ENCODE measurements at places on chromosomes 7 and 10. TPM values are rescaled to one million over a fixed set of nuclear protein-coding genes. Genes with fewer than 3 reads are reported as not detected.
A peak's percentile ranks its signal among the peaks of the same experiment; 100 is the strongest.

DNA sequence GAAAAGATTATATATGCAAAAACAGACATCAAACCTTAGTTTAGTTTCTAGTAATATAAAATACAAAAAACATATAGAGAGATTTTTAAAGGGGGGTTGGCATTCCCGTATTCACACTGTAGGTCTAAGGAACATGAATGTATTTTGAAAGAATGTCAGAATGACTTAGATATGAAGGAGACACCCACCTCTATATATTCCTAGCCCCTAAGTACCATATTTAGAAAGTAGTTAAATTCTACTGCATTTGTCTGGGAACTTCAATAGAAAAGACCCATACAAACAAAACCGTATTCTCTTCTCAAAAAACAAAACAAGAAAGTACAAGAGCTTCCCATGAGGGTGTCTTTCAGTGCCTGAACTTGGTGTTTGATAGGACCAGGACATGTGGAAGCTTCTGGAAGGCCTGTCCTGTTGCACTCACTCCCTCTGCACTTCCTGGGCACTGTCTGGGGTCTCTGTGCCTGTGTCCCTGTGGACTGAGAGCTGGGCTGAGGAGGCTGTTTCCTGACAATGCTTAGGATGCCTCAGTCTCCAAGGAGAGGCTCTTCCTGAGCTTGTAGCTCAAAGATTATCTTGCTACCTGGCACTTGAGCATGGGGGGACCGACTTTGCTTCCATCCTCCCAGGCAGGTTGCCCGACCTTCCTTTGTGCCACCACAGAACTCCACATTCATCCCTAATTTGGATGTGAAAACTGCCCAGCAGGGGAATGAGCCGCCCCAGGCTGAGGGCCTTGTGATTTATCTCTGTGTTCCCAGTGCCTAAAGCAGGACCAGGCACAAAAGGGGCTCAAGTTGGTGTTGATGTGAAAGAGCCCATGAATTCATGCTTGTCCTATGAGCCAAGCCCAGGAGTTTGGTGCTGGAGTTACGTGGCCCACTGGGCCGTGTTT is 44.4 kb upstream of the KLF6 start:
- DNase-seq: no peak

GRCh38 chr7:20964281-20964918 is 177.7 kb upstream of the SP8 start:
- DNase-seq: no peak

- peak; percentile 52 for DNase-seq
These were observed 56.3 kb downstream of the SFMBT2 start for GRCh38 chr10:7354330-7355047.

- DNase-seq: no peak
These were observed 70.0 kb downstream of the DOCK1 start for GRCh38 chr10:126975221-126975620.

DNA sequence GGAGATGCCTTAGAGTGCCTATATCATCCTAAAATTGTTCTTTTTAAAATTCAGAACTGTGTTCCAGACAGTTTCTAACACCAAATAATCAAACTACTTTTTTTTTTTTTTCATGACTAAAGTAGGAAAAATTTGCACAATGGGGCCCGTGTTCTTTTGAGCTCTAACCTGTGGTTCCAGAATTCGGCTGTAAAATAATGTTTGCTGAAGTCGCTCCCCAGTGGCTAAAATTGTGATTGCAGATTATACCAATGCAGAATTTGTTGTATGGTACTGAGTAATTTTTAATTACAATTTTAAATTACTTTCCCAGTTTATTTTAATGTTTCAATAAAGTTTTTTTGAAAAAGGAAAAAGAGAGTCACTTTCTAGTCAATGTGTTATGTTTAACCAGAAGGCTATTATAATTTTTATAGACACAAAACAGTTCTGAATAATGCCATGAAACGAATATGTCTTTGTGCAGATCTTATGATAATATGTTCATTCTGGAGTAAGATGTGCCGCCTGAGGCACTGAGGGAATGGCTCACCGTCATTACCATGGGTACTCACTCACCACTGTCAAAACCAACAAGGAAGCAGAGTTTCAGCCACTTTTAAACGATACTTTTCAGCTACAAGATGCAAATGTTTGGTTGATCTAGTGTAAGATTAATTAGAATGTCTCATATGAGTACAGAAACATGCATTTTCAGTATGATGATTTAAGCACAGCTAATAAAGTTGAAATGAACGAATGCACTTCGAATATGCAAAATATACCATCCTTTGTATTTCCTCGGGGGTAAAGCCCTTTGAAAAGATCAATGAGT is 173.6 kb downstream of the PRKCQ start:
- no peak for DNase-seq

DNA sequence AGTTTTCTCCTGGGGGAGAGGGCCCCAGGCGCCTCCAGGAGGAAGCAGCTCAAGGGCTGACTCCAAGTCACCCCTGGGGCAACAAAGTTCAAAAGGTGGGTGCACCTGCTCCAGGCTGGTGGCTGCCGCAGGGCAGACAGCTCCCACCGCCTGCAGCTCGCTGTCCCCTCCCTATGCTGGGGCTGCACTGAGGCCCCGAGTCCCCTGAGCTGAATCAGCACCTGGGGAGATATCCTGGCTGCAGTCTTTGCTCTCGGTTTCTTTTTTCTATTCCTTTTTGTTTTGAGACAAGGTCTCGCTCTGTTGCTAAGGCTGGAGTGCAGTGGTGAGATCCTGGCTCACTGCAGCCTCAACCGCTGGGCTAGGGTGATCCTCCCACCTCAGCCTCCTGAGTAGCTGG is 183.4 kb downstream of the DNAJB6 start:
- DNase-seq: no peak

- no peak for DNase-seq
These were observed 215.9 kb upstream of the C7orf33 start for GRCh38 chr7:148374396-148375259.

DNA sequence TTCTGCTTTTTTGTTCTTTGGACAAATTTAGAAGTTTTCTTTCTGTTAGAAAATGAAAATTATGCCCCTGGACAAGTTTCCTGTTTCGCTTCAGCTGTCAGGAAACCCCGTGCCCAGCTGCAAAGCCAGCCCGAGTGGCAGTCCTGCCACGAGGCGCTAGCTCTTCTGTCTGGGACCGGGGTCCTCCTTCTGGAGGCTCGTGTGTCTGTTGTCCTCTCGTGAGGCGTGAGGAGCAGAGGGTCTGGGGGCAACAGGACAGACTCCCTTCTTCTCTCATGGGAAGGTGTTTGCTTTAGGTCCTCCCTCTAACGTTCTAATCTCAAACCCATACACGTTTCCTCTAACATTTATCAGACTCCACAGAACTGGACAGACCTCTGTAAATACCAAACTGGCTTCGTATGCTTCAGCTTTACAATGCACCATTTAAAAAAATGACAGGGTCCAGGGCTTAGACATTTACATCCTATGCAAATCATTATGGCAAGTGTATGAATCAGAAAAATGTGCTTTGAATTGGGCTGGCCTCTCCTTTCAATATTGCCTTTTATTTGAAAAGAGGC is 184.5 kb upstream of the SHH start:
- DNase-seq: no peak

- no peak for DNase-seq
These were observed 236.4 kb upstream of the TAC1 start for GRCh38 chr7:97495487-97495886.

GRCh38 chr7:23343806-23344475 is 44.8 kb downstream of the MALSU1 start:
- DNase-seq: no peak

DNA sequence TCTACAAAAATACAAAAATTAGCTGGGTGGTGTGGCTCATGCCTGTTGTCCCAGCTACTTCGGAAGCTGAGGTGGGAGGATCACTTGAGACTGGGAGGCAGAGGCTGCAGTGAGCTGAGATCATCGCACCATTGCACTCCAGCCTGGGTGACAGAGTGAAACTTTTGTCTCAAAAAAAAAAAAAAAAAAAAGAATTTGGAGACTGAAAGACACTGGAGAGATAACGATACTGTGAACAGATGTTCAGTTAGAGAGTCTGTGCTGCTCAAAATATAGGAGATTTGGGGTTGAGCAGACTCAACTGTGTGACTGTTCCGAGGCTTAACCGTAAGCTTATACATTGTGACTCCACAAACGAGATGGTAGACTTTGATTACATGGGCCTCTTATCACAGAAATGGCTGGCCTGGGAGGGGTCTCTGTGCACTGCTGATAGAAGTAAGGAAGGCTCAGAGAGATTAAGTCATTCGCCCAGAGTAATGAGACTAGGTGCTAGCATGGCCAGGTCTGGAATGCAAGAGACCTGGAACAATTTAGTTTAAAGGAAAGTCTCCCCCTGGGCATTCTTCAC is 19.4 kb downstream of the WBP1L start:
- DNase-seq: no peak

- no peak for DNase-seq
These were observed 438 bp downstream of the ARID5B start for GRCh38 chr10:61901829-61902444.

- no peak for DNase-seq
These were observed 53.8 kb downstream of the HGF start for GRCh38 chr7:81715984-81716588.

DNA sequence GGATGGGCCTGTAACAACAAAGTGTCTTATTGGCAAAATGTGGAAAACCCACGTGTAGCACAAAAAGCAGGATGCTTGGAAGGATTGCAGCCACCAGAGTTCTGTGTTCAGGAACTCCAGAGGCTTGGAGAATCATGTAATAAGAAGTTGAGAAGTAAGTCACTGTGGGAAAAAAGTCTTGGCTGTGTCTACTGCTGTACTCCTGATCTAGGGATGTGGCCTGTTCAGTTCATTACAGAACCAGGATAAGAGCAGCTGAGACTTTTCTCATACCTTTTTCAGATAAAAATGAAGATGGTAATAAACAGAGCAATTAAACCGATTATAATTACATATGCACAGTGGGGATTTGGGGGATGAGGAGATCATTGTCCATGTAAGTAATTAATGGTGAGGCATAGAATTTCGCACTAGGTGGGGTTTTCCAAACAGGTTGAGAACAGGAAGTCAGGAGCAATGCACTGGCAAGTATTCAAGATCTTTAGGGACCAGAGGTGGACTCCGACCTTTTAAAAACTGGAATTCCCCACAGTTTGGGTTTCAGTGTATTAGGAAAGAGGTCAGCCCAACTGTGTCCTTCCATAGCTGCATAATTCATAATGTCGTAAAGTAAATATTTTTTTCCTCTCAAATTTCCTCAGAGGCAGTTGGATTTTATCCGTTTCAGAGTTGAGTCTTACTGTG is 281.7 kb downstream of the FRMD4A start:
- no peak for DNase-seq

GRCh38 chr7:48154792-48155413 is 16.4 kb upstream of the ABCA13 start:
- DNase-seq: no peak

DNA sequence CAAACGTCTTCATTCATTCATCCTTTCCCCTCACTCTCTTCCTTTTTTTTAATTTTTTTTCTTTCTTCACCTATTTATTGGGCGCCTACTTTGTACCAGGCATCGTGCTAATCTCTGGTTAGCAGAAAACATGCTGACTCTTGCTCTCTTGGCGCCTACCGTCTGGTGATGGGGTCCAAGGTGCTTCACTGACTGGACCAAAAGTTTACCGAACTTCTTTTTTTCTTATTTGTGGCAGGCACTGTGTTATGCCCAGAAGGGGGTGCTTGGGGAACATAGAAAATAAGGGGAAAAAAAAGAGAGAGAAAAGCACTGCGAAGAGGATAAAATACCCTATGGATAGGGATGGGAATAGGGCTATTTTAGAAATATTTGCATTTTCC is 505 bp upstream of the FAM204A start:
- DNase-seq: no peak

DNA sequence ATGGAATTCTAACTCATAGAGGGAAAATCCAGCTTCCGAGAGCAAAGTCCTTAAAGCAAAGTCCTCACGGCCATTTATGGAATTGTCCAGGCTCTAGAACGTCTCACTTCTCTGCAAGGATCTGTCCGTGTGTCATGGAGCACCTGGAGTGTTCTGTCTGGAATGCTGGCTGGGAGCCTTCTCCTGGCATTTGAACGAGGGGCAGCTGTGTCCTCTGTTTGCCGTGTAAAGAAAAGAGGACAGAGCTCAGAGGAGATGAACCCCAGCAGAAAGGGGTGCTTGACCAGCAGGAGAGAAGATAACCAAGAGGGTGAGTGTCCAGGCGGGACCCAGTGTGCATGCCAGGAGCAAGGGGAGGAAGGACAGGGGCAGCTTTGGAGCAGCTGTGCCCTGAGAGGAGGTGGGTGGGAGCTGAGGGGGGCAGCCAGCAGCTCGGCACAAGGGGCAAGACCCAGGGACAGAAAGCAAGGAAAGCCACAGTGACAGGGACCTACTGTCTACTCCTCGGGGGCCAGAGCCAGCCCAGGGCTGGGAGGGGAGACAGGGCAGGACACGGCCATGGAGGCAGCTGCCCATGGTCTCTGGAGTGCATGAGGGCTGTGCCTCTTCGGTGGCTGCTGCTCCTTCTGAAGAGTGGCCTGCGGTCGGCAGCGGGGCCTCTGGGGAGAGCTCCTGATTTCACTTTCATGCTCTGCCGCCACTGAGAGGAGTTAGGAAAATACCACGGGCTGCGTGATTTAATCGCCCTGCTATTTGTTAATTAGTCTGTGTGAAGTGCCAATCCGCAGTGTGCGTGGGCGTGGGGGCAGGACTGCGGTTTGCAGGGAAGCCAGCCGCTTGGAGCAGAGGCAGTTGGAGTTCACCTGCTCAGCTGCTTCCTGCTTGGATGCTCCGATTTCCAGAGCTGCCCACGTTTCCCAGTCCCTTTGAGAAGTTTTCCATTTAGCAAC is 149.3 kb upstream of the SHH start:
- no peak for DNase-seq

GRCh38 chr10:132493246-132493755 is 44.3 kb upstream of the INPP5A start:
- no peak for DNase-seq

GRCh38 chr7:15571301-15571878 is 9.6 kb upstream of the AGMO start:
- no peak for DNase-seq

DNA sequence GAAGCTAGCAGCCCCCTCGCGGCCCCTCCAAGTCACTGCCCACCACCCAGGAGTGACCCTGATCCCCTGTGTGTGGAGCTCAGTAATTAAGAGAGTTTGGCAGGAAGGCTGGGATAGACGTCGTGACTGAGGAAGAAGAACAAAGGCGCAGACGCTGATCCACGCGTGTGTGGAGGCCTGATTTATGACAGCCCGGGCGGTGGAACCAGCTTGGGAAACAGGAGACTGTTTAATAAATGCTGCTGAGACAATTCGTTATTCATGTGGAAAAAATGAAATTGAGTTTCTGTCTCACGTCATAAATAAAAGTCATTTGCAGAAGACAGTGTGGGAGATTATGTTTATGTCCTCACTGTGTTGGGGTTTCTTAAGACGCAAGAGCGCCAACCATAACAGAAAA is 130.8 kb downstream of the ELFN1 start:
- DNase-seq: no peak

The ATRNL1 gene
- 1.9 TPM for polyA plus RNA-seq

The TMEM176B gene
- 84.0 TPM for polyA plus RNA-seq

The ZNF117 gene
- polyA plus RNA-seq: 3.1 TPM

The ANKRD2 gene
- polyA plus RNA-seq: 0.23 TPM

All from urinary bladder (tissue), 4 donors.